ENCODE measurements at places on chromosomes 2 and 18.

- no peak for DNase-seq
Observed at GRCh38 chr18:76979111-76979751, 153.4 kb downstream of the MBP start.

DNA sequence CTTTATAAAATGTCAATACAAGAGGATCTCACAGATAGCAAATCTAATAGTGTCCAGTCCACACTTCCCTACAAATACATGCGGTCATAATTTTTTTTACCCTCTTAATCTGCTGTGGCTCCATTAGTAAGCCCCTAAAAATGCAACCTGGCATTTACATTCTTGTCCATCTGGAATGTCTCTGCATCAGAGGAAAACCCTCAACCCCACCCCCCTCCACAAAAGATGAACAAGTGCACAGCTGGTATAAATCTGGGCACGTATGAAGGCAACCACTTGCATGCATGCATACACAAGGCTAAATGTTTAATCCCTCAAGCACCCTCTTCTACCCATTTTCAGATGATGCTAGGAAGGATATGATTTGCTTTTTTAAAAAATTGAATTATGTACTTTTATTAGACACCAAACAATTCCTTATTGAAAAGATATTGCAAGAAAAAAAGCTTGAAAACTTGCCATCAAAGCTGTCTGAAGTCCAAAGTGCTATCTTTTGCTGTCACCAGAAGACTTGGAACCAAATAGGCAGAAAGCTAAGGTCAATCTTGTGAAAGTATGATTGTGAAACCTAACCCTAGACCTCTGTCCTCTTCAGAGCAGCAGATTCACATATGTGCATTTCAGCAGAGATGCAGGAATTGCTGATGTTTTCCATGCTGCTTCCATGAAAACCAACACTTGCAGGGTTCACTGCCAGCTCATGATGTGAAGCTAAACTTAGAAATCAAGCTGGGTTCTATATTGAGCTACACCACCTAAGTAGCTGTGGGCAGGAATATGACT lies 39.0 kb downstream of the IRS1 start:
- DNase-seq = no peak

GRCh38 chr18:46411867-46412690 lies 244.9 kb downstream of the LOXHD1 start:
- DNase-seq = no peak

DNA sequence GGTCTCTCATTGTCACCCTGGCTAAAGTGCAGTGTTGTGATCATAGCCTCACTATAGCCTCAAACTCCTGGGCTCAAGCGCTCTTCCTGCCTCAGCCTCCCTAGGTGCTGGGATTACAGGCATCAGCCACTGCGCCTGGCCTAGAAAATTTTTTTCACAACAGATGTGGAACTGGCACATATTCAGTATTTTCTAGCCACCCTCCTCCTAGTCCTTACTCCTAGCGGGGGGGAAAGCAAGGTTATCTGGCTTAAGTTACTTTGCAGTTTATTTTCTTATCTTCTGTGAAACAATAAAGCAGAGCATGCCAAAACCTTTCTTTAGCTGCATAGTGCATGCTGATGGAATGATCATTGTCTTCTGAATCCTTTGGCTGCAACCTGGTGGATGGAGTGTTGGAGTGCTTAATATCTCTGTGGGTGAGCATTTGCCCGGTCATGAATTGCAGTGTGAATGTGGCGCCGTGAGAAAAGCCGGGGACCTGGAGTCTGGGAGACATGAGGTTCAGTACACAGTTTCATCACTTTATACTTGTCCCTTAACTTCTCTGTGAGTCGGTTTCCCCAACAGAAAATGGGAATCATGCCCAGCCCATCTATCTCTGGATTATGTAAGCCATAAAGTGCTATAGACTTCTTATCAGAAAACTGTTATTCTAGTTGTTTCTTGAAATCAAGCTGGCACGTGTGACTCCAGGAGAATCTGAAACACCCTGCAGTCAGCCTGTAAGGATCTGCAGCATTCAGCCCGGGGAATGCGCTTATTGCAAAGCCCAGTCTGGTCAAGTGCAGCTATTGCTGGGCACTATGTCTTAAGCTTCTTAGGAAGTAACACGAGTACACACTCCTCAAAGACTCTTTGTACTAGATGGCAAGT lies 38.2 kb upstream of the MAP3K20 start:
- no peak for DNase-seq

GRCh38 chr2:195451160-195451559 lies 205.9 kb upstream of the SLC39A10 start:
- DNase-seq = no peak

- peak; percentile 79 for DNase-seq
Observed at GRCh38 chr18:3624935-3625741, 175.2 kb downstream of the TGIF1 start.

DNA sequence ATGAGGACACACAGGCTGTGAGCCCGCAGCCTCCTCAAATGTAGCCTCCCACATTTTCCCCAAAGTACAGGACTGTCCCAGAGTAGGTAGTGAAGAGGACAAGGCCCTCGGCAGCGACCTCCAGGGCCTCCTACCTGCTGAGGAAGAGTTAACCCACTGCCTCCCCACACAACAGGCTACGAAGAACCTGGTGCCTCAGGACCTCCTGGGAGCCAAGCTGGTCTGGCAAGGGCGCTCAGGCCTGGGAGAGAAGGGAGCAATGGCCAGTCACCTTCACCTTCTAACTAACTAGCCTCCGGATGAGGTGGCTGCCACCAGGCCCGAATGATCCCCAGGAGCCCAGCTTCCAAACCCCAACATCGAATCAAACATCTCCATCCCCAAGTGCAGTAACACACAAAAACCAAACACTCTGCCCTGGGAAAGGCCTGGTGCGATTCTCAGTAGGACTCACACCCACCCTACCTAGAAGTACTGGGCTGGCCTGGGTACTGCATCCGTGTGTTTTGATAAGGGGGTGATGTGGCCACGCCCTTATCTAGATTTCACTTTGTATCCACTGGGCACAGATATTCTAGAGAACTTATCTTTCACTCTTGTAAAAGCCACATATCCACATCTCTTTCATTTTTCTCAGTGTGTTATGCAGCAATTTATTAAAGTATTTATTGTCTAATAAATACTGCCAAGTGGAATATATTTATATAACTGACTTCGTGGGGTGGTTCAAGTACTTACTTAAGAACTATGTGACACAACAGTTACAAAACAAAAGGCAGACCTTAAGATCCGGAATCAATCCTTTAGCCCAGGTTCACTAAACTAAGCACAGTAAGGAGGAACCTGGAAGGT lies 9.7 kb downstream of the ERFE start:
- no peak for DNase-seq

DNA sequence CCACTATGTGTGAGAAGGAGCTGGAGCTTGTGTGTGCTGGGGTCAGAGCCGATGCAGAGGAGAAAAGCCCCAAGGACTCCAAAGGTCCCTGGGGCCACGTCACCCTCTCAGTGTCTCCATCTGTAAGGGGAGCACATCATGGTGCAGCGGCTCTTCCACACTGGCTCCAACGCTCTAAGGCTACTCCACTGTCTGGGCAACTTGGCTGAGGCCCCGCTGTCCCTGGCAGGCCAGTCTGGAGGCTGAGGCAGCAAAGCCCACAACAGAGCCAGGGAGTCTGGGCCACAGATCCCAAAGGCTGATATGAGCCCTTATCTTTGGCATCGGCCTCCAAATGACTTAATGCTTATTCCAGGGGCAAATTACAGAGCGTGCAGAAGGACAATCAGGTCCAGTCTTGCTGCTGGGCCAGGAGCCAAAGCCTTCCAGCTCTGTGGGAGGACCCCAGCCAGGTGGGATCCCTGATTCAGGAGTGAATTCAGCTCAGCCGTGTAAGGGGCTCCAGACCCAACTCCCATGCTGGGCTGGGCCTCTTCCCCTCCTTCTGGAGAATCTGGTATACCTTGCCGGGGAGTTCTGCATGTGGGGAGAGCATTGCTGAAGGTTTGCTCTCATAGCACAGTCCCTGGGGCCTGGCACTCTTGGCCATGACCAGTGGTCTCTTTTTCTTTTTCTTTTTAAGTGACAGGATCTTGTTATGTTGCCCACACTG lies 1.8 kb upstream of the DUSP2 start:
- DNase-seq = peak; percentile 47

DNA sequence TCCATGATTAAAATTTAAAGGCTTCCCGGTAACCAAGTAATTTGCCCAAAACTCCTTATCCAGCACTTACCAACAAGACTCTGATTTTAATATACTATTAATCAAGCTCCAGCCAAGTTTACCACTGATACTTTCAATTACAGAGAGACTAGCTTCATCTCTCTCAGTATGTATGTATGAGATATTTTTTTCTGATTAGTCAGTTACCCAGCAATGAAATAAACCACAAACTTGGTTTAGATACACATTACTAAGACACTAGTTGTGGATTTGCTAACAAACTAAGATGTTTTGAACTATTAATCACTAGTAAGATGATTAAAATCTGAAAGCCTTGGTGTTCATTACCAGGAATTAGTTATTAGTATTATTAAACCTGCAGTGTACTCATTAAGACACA lies 1272.2 kb upstream of the ACVR2A start:
- no peak for DNase-seq
